Activated CD4-positive, alpha-beta T cell treated with anti-CD3 and anti-CD28 coated beads, Interleukin-2, amount 50 U/mL, for 4 hours (primary cell): ENCODE measurements at places on chromosomes 12 and 14.

GRCh38 chr14:100994082-100994481 is 90.6 kb upstream of the RTL1 start:
- no peak for DNase-seq

GRCh38 chr14:31206536-31207286 is 882 bp downstream of the HECTD1 start:
- DNase-seq: peak; percentile 25

GRCh38 chr14:105303949-105304348 is 3.1 kb upstream of the BRF1 start:
- no peak for DNase-seq

- DNase-seq: no peak
These were observed 239.3 kb downstream of the TRHDE start for GRCh38 chr12:72511498-72511897.

DNA sequence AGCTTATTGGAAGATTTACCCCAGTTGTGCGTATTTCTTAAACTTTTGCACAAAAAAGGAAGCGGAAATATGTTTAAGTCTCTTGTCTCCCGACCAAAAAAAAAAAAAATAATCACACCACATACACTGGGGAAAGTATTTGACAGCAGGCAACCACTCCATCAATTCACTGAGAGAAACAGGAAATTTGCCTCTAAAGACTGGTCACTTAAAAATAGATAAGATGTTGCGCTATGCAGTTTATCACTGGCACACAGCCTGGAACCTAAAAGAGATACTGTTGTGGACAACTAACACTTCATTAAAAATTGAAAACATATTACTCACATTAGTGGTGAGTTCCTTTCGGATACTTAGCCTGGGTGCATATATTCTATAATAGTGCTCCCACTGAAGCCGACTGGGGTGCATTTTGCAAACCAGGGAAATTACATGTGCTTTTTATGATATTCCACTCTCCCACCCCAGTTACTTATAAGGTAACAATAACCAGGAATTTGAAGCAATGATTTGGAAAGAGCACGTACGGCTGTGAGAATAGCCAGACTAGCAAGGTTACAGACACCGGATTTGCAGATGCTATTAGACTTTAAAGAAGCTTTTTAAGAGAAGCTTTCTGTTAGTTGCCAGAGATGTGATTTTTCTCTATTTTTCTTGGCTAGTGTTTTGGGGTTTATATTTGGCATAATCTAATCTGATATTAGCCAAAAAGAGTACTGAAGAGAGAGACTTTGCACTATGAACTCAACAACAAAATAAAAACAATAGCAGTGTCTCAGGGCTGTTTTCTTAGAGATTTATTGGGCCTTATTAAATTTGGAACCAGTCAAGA is 311.5 kb downstream of the NOVA1 start:
- DNase-seq: no peak
